ENCODE measurements at places on chromosomes 5 and 9. TPM values are rescaled to one million over a fixed set of nuclear protein-coding genes. Genes with fewer than 3 reads are reported as not detected.

DNA sequence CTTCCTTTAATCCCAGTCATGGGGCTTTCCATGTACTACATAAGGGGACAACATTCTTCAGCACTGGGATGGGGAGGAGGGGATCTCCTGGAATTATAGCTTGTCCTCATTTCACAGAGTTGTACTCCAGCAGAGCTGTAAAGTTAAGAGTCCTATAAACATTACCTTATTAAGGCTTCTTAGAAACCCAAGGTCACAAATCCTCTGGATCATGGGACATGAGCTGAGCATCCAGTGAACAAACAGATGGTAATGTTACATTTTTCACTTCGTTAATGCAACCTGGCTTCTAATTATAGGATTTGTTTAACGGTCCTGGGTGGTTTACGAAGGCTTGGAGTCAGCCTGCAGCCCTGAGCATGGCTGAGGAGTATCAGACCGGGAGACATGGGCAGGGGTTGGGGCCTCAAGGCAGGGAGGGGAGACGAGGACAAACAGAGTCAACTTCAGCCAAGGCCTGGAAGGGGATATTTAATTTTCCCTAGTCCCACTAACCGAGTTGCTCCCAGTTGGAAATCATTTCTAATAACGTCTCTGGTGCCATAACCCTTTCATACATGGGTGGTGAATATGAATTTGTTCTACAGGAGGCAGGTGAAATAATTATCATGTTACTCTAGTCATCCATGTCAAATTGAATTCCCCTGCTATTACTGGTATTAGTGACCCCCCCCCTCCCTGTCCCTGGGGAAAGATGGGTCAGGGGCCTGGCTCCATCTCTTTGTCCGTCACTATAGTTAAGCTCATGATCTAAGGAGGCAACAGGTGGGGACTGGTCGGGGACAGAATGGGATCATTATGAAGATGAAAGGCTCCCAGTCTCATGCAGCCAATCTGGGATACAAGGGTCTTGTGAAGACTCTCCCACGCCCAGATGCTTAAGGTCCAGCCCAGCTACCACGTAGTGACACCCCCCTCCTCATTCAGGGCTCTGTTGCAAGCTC lies 10.7 kb upstream of the IL17B start:
- H3K4me3 ChIP-seq: no peak overlapping the region
- no peak for DNase-seq
- no peaks in the 10 kb centered on the region for H3K36me3 ChIP-seq
- no peaks in the 10 kb centered on the region for H3K27me3 ChIP-seq
- H3K4me1 ChIP-seq: peaks cover 17% of the 10 kb centered on the region

The HTR1A gene
- polyA plus RNA-seq: not detected

DNA sequence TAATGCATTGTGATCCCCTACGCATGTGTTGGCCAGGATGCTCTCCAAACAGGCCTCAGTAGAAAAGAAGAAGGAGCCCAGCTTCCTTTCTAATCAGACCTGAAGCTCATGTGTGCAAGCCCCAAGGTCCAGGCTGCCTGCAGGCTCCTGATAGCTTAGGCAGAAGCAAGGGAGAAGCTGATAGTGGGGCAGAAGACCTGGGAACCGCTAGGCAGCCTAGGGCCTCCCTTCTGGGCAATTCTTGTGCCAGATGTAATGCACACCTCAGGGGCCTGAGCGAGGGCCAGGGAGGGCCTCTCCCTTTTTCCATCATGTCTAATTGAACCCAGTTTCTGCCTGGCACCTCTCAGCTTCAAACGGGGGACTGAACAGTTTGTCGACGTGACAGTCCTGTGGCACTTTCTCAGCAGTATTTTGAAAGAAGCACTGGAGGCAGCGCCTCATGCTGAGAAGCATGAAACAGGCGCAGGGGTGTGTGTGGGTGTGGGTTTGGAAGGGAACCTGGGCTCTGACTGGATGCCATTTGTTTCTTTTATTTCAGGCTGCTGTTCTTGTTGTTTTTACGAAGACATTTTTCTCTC lies 212.8 kb downstream of the PIK3R1 start:
- DNase-seq: no peak
- no peak overlapping the region for H3K27ac ChIP-seq
- no peaks in the 10 kb centered on the region for H3K27me3 ChIP-seq
- no peaks in the 10 kb centered on the region for H3K36me3 ChIP-seq
- no peak overlapping the region for H3K4me3 ChIP-seq

The TSC1 gene
- polyA plus RNA-seq: 13.1 TPM

DNA sequence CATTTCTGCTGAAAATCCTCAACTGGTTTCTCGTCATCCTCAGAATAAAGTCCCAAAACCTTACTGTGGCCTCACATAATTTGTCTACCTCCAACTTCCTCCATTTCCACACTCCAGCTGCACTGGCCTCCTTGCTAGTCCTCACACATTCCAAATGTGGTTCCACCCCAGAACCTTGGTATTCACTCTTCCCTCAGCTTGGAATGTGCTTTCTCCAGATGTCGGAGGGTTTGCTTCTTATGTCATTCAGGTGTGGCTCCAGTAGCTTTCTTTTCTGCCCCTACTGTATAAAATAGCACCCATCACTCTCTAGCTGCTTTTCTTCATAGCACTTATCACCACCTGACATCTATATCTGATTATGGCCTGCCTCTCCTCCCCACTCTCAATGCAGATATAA lies 102.5 kb upstream of the IFNK start:
- H3K27ac ChIP-seq: no peak overlapping the region
- H3K4me1 ChIP-seq: no peaks in the 10 kb centered on the region

DNA sequence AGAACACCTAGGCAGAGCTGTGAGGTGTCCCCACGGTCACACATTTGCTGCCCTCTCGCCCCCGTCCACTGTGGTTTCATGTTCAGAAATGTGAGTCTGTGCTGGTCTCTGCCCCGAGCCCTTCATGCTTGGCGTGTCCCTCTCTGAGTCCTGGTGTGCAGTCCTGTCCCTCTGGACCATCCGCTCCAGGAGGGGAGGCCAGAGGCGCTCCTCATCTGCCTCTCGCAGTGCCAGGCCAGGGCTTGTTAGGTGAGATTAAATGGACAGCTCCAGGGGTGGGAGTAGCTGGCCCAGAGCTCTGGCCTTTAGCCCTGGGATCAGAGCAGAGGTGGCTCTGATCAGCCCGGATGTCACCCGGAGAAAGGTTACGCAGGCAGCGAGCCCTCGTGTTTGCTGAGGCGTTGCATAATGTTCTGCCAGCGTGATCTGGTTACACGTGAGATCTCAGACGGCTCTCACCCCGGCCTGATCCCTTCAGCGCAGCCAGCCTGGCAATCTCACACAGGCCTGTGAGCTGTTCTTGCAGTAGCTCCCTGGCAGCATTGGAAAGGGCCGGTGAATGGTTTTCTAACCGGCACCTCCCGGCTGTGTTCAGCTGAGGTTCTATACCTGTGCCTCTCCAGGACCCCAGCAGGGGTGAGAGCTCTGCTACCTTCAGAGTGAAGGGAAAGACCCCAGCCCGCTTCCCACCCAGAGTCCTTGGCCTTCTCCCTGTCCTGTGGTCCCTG lies 24.5 kb downstream of the PTGES2 start:
- peaks cover 89% of the 10 kb centered on the region for H3K4me1 ChIP-seq
- peak; percentile 95 for DNase-seq
- no peaks in the 10 kb centered on the region for H3K27me3 ChIP-seq
- H3K27ac ChIP-seq: peak overlapping the region; percentile 97
- peaks cover 2% of the 10 kb centered on the region for H3K36me3 ChIP-seq
- peak overlapping the region; percentile 70 for H3K4me3 ChIP-seq

DNA sequence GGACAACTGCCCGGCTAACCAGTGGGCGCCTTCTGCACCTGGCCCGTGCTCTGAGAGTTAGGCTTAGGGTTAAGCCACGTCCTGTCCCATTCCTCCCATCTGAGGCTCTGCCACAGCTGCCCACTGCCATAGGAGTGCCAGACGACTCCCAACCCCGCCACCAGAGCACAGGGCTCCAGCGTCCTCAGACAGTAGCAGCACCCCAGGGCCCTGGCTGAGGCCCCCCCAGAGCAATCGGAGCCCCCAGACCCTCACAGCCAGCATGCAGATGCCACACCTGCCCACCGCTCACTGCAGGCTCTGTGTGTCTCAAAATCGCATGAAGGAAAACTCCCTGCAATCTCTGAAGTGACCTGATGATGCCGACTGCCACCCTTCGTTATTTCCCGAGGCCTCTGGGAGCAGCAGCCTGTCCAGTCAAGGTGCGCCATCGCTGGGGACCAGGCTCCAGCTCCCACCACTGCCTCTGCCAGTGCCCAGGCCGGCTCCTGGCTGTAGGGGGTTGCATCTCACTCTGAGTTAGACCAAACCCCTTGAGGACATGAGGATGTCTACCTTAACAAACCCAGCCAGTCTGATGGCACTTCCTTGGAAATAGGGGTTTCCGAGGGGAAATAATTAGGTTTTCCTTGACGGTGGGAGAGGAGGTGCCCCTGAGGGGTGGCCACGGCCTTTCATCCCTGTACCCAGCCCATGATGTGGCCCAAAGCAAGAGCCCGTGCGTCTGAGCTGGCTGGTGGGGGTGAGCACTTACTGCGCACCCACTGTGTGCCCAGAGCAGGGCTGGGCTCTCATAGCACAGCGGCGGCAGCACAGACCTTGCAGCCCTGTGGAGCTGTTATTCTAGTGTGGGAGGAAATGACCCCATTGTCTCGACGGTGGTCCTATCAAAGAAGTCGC lies 58.0 kb upstream of the RNF130 start:
- H3K27ac ChIP-seq: no peak overlapping the region
- peaks cover 2% of the 10 kb centered on the region for H3K27me3 ChIP-seq
- DNase-seq: no peak
- no peaks in the 10 kb centered on the region for H3K4me1 ChIP-seq

The DIMT1 gene
- polyA plus RNA-seq: 16.1 TPM

DNA sequence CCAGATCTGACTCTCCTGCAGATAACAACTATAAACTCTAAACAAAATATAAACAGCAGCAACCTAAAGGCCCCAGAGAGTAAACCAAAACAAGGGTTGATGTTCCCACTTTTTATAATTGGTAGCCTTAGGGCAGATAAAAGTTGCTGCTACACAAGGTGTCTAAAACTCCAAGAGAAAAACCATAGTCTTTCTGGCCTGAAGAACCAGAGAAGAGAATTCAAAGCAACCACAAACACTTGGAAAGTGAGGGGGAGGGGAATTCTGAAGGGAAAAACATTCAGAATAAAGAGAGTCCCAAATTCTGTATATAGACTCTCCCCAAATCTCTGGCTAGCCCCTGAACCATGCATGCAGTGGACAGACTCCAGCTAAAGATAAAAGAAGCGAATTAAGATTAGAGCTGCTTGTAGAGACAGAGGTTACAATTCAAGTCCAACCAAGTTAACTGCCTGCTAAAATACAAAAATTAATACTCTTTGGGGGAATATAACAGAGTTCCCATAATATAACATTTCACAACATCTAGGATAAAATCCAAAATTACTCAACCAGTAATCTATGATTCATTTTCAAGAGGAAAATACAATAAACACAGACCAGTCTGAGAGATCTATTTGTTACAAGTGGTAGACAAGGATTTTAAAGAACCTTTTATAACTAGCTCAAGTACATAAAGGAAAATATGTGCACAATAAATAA lies 37.5 kb upstream of the RGMB start:
- H3K27ac ChIP-seq: no peak overlapping the region
- no peak overlapping the region for H3K4me3 ChIP-seq
- no peaks in the 10 kb centered on the region for H3K36me3 ChIP-seq
- H3K27me3 ChIP-seq: no peaks in the 10 kb centered on the region
- no peak for DNase-seq

- no peak for DNase-seq
- no peak overlapping the region for H3K27ac ChIP-seq
- H3K4me1 ChIP-seq: no peaks in the 10 kb centered on the region
- no peaks in the 10 kb centered on the region for H3K36me3 ChIP-seq
These were observed 1.4 kb downstream of the SLC26A2 start for GRCh38 chr5:149961957-149962409.

- no peaks in the 10 kb centered on the region for H3K27me3 ChIP-seq
- H3K27ac ChIP-seq: peak overlapping the region; percentile 71
- no peak overlapping the region for H3K4me3 ChIP-seq
- peaks cover 15% of the 10 kb centered on the region for H3K4me1 ChIP-seq
These were observed 20.9 kb downstream of the SH3GLB2 start for GRCh38 chr9:129007035-129007765.

DNA sequence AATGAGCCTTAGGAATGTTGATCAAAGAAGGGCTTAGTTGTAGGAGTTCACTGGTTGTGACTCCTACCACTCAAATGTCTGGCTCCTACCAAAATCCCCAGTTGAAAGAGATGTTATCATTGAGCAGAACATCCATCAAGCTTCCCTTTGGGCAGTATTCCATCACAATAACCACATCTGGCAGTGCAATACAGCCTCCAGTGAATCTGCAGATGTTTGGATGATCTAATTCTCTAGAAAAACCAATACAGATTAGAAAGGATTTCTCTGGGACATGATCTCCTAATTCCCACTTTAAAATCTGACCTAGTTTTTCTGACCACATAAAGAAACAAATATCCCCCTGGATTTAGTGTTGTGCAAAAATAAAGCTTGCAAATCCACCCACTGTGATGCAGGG lies 81.6 kb downstream of the TMEM215 start:
- peaks cover 10% of the 10 kb centered on the region for H3K4me1 ChIP-seq
- no peak for DNase-seq
- H3K27me3 ChIP-seq: no peaks in the 10 kb centered on the region
- H3K36me3 ChIP-seq: no peaks in the 10 kb centered on the region
- H3K27ac ChIP-seq: no peak overlapping the region

DNA sequence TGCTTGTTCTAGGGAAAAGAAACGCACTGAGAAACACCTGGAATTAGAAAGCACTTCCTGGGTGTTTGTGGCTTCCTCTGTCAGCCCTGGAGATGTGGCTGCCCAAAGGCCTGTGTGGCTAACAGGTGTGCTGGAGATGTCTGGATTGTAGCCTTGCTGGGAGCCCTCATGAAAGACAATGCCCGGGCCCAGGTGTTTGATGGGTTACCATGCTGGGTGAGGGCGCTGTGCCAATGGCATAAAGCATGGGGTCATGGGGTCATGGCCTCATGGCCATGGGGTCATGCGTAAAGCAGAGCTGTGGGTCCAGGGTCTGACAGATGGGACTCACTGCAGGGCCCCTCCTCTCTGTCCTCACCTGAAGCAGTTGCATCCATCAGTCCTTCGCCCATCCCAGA lies 21.6 kb downstream of the ANKRD33B start:
- DNase-seq: no peak
- H3K4me1 ChIP-seq: peaks cover 8% of the 10 kb centered on the region
- H3K36me3 ChIP-seq: no peaks in the 10 kb centered on the region
- H3K27me3 ChIP-seq: no peaks in the 10 kb centered on the region
- H3K4me3 ChIP-seq: no peak overlapping the region
- no peak overlapping the region for H3K27ac ChIP-seq

DNA sequence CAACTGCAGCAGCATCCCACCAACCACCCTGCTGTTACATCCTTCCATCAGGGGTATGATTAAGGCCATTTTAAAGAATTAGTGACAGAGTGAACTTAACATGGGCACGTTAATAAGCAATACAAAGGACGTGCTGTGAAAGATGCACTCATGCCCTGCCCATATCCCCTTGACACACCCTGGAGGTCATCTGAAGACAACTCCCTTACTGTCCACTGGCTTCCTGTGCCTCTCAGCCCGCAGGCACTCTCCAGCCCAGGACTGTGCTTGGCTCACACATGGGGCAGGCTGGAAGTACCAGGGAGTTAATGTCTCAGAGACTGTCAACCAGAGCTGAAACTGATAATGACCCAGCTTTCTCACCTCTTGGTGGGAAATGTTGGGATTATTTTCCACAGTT lies 81.8 kb downstream of the TRIM36 start:
- DNase-seq: no peak
- peaks cover 4% of the 10 kb centered on the region for H3K27me3 ChIP-seq
- no peaks in the 10 kb centered on the region for H3K4me1 ChIP-seq
- H3K36me3 ChIP-seq: no peaks in the 10 kb centered on the region

The HTR4 gene
- not detected for polyA plus RNA-seq

The SH3RF2 gene
- polyA plus RNA-seq: 1.1 TPM

GRCh38 chr9:7341571-7341970 lies 458.0 kb downstream of the DMAC1 start:
- no peak overlapping the region for H3K4me3 ChIP-seq
- peaks cover 5% of the 10 kb centered on the region for H3K4me1 ChIP-seq
- no peak for DNase-seq
- no peak overlapping the region for H3K27ac ChIP-seq
- H3K36me3 ChIP-seq: no peaks in the 10 kb centered on the region

Measured in psoas muscle (tissue), 8 donors.